ENCODE measurements at places on chromosomes 3 and 15. TPM values are rescaled to one million over a fixed set of nuclear protein-coding genes. Genes with fewer than 3 reads are reported as not detected.

TMEM212 gene
- total RNA-seq: not detected

C3orf49 gene
- not detected for total RNA-seq

ALDH1A2 gene
- 4.0 TPM for total RNA-seq

AMT gene
- total RNA-seq: 0.53 TPM

Measured in pulmonary artery endothelial cell (primary cell).